ENCODE measurements at places on chromosomes 16 and 17. TPM values are rescaled to one million over a fixed set of nuclear protein-coding genes. Genes with fewer than 3 reads are reported as not detected.

KRTAP4-1 gene
- not detected for total RNA-seq

TRAPPC1 gene
- 42.0 TPM for total RNA-seq

SOX15 gene
- total RNA-seq = 0.18 TPM

ABCA6 gene
- total RNA-seq = 9.9 TPM

KRT15 gene
- 0.74 TPM for total RNA-seq

KRTAP4-4 gene
- not detected for total RNA-seq

SCARF1 gene
- 0.14 TPM for total RNA-seq

TMEM92 gene
- under 0.01 TPM for total RNA-seq

ETV4 gene
- total RNA-seq = 1.3 TPM

SOX8 gene
- under 0.01 TPM for total RNA-seq

TMEM88 gene
- total RNA-seq = 0.14 TPM

PCGF2 gene
- 3.1 TPM for total RNA-seq

GALNS gene
- total RNA-seq = 25.1 TPM
